ENCODE measurements at places on chromosomes 2 and 18.

DNA sequence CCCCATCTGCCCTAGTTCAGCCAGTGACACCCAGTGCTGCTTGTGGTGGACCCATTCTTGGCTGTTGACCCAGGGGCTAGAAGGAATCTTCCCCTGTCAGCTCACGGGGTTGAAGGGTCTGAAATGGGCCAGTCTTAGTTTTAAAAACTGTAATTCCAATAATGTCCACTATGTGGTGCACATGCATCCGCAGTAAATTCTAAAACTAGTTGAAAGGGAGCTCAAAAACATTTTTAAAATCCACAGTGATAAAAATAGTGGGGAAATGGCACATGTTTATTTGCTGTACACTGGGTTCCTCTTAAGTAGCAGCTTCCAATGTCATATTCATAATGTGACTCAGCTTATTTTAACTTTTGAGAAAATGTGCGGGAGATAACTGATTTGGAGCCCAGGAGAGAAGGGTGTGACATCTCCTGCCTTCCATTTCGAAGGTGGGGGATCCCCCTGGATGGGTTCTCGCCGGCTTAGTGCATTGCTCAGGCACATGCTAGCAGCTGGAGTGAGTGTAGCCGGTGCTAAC lies 32.8 kb downstream of the GRHL1 start:
- H3K4me3 ChIP-seq: no peak overlapping the region
- DNase-seq: no peak
- H3K27ac ChIP-seq: no peak overlapping the region
- no peaks in the 10 kb centered on the region for H3K4me1 ChIP-seq
- H3K36me3 ChIP-seq: no peaks in the 10 kb centered on the region

GRCh38 chr2:20330192-20330591 lies 20.5 kb downstream of the PUM2 start:
- DNase-seq: no peak
- H3K27me3 ChIP-seq: no peaks in the 10 kb centered on the region
- H3K4me3 ChIP-seq: no peak overlapping the region
- H3K36me3 ChIP-seq: peaks cover 10% of the 10 kb centered on the region
- peaks cover 69% of the 10 kb centered on the region for H3K4me1 ChIP-seq

GRCh38 chr2:15337996-15338666 lies 223.0 kb downstream of the NBAS start:
- no peaks in the 10 kb centered on the region for H3K27me3 ChIP-seq
- H3K4me3 ChIP-seq: no peak overlapping the region
- no peak for DNase-seq
- peaks cover 1% of the 10 kb centered on the region for H3K4me1 ChIP-seq
- H3K27ac ChIP-seq: no peak overlapping the region

DNA sequence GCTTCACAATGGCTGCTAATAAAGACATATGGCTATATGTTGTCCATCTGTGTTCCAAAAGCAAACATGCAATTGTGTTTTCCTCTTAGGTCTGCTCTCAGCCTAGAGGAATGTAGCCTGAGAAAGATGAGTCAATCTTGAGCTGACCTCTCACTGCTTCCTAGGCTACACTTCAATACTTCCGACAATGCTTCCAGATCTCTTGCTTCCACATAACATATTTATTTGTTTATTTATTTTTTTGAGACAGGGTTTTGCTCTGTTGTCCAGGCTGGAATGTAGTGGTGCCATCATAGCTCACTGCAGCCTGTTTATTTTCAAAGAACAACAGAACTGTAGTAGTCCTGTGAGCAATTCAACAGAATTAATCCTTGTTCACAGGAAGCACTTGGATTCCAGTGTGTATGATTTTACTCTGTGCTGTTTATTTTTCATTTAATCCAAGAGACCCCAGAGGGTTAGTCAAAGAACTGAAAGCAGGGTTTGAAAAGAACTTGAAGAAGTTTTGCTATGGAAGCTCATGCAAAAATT lies 437.9 kb downstream of the TXNL1 start:
- H3K4me3 ChIP-seq: no peak overlapping the region
- no peaks in the 10 kb centered on the region for H3K27me3 ChIP-seq
- peaks cover 12% of the 10 kb centered on the region for H3K36me3 ChIP-seq
- H3K4me1 ChIP-seq: no peaks in the 10 kb centered on the region

- H3K27ac ChIP-seq: no peak overlapping the region
- no peak overlapping the region for H3K4me3 ChIP-seq
- no peaks in the 10 kb centered on the region for H3K4me1 ChIP-seq
- H3K27me3 ChIP-seq: no peaks in the 10 kb centered on the region
- peaks cover 26% of the 10 kb centered on the region for H3K36me3 ChIP-seq
Observed at GRCh38 chr2:169625781-169626180, 41.6 kb downstream of the PPIG start.

Data from WTC11 (cell line).